ENCODE measurements at places on chromosomes 5 and 9.

GRCh38 chr5:106827061-106827460 is 843.7 kb downstream of the EFNA5 start:
- DNase-seq: no peak

DNA sequence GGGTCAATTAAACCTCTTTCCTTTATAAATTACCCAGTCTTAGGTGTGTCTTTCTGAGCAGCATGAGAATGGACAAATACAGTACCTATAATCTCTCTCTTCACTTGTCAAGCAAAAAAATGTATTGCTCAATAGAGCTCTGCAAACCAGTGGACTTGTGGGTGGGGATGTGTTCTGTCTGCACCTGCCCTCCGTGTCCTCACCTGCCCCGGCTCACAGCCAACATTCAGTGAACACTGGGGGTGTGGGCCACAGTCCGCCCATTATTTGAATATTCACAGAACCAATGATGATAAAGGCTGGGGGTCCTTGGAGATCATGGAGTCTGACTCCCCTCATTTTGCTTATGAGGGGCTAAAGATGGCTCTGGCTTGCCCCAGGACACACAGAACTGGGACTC is 36.9 kb upstream of the MED27 start:
- no peak for DNase-seq

DNA sequence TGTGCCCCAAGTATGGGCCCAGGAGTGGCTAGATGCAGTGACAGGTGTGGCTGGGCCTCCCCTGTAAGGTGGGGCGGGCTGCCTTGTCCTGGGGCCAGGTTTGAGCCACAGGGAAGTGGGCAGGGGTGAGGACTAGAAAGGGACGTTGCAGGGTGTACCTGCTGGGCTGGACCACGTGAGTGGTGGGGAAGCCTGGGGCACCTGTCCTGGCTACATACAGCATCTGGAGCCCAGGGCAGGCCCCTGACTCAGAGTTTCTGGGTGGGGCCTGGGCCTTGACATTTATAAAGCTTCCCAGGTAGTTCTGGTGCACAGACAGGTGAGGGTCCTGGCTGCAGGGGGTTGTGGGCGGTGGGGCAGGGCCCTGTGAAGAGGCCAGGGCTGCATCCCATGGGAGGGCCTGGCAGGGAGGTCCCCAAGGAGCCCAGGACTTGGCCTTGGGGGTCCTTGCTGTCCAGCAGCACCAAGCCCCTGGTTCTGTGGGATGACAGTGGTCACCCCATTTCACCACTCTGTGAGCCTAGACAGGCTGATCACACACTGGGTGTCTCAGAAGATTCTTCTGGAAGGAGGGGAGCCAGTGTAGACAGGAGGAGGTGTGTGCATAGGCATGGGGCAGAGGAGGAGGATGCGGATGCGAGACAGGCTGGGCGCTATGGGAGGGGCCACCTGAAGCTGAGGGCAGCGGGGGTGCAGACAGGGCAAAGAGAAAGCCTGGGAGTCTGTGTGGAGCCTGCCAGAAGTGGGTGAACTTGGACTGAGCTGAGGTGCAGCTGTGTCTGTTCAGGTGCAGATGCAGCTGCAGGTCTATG is 94.0 kb downstream of the PHF2 start:
- DNase-seq: no peak

- DNase-seq: no peak
Observed at GRCh38 chr5:137487600-137487999, 11.5 kb downstream of the SPOCK1 start.

DNA sequence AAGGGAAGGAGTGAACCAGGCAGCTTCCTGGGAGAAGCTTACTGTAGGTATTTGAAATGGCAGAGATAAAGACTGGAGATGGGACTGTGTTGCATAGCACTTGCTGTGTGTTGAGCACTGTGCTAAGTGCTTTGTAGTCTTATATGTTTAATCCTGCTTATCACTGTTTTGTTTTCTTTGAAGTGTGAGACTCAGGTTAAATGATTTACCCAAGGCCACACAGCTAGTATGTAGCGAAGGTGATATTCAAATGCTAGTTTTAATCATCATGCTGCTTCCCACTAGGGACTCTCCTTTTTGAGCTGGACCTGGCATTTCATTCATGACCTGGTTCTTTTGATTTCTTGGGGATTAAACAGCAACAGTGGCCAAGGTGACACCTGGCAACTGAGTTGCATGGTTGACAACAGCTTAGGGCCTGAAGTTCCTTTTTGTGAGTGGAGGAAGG is 35.3 kb upstream of the SPRY4 start:
- DNase-seq: no peak

GRCh38 chr5:111984044-111984443 is 227.1 kb upstream of the NREP start:
- DNase-seq: no peak

- no peak for DNase-seq
Observed at GRCh38 chr9:89439571-89439970, 58.3 kb downstream of the SEMA4D start.

- no peak for DNase-seq
Observed at GRCh38 chr9:93099551-93100275, 3.7 kb downstream of the CARD19 start.

- DNase-seq: no peak
Observed at GRCh38 chr9:91298311-91298710, 63.4 kb downstream of the AUH start.

GRCh38 chr9:10252174-10252573 is 360.6 kb downstream of the PTPRD start:
- DNase-seq: no peak

DNA sequence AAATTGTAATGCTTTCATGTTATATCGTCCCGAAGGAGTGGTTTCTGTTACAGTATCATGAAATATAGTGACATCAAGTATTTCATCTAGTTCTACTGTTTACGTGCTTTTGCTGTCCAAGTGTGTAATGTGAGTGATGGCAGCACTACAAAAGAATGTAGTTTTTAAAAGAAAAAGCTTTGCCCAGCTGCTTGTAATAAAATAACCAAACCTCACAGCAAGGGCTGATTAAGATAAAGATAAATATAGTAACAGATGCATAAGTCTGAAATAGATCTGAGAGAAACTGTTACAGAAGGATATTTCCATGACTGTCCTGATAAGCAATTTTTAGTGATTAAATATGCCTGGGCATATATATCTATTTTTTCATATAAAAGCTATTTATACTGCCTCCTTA is 106.4 kb downstream of the AUH start:
- no peak for DNase-seq

GRCh38 chr5:40991168-40991980 is 79.8 kb downstream of the MROH2B start:
- no peak for DNase-seq

- no peak for DNase-seq
Observed at GRCh38 chr9:86991077-86991476, 43.8 kb upstream of the GAS1 start.

- DNase-seq: peak; percentile 48
Observed at GRCh38 chr5:39080597-39081204, 6.5 kb upstream of the RICTOR start.

- no peak for DNase-seq
Observed at GRCh38 chr9:113368348-113368981, 8.3 kb downstream of the HDHD3 start.

DNA sequence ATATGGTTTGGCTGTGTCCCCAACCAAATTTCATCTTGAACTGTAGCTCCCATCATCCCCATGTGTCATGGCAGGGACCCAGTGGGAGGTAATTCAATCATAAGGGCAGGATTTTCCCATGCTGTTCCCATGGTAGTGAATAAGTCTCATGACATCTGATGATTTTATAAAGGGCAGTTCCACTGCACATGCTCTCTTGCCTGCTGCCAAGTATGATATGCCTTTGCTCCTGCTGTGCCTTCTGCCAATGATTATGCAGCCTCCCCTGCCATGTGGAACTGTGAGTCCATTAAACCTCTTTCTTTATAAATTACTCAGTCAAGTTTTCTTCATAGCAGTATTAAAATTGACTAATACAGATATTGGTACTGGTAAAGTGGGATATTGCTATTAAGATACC is 42.4 kb downstream of the MARCHF11 start:
- no peak for DNase-seq

GRCh38 chr9:3855929-3856328 is 330.1 kb upstream of the RFX3 start:
- no peak for DNase-seq

GRCh38 chr5:117504305-117504704 is 929.7 kb upstream of the SEMA6A start:
- no peak for DNase-seq

DNA sequence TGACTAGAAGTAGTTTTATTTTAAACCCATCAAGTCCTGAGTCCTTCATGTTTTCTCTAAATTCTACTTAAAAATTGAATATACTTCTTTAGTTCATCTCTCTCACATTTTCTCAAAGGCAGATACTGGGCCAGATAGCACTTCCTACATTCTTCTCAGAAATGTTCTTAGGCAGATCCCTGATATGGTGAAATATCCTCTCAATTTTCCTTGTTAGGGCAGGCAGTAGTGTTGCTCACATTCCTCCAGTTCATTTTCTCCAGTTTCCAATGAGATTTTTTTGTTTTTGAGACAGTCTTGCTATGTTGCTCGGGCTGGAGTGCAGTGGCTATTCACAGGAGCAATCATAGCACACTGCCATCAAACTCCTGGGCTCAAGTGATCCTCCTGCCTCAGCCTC is 5.7 kb downstream of the GCNT1 start:
- DNase-seq: no peak

- peak; percentile 69 for DNase-seq
Observed at GRCh38 chr9:130036099-130036498, 6.9 kb downstream of the FNBP1 start.

GRCh38 chr5:61186634-61187033 is 24.4 kb upstream of the SMIM15 start:
- DNase-seq: no peak

GRCh38 chr5:104915226-104915625 is 1352.6 kb upstream of the NUDT12 start:
- no peak for DNase-seq

- DNase-seq: no peak
Observed at GRCh38 chr5:156942064-156942463, 21.0 kb downstream of the TIMD4 start.

GRCh38 chr9:33924978-33925797 is 108.2 kb downstream of the UBE2R2 start:
- peak; percentile 24 for DNase-seq

- peak; percentile 82 for DNase-seq
Observed at GRCh38 chr5:912280-913091, 19.8 kb downstream of the TRIP13 start.

- DNase-seq: no peak
Observed at GRCh38 chr5:138903130-138903775, 28.1 kb upstream of the LRRTM2 start.

- no peak for DNase-seq
Observed at GRCh38 chr9:15843316-15843715, 290.5 kb downstream of the CCDC171 start.

All from CD4-positive, alpha-beta T cell treated with Interleukin-15 for 4 hours (primary cell).